ENCODE measurements at places on chromosomes 16 and 17. TPM values are rescaled to one million over a fixed set of nuclear protein-coding genes. Genes with fewer than 3 reads are reported as not detected.

GRCh38 chr16:1101573-1102332 is 5.7 kb upstream of the C1QTNF8 start:
- H3K4me1 ChIP-seq: no peaks in the 10 kb centered on the region
- H3K27me3 ChIP-seq: peaks cover 6% of the 10 kb centered on the region
- no peak overlapping the region for H3K27ac ChIP-seq
- no peak for DNase-seq
- no peak overlapping the region for H3K4me3 ChIP-seq

- peaks cover 30% of the 10 kb centered on the region for H3K4me1 ChIP-seq
- peaks cover 24% of the 10 kb centered on the region for H3K36me3 ChIP-seq
These were observed 79.6 kb downstream of the STH start for GRCh38 chr17:46078675-46079074.

GRCh38 chr16:76654088-76654820 is 377.1 kb downstream of the CNTNAP4 start:
- H3K27ac ChIP-seq: no peak overlapping the region
- H3K4me3 ChIP-seq: no peak overlapping the region
- no peak for DNase-seq
- no peaks in the 10 kb centered on the region for H3K4me1 ChIP-seq

GRCh38 chr17:78694805-78695531 is 87.1 kb downstream of the CYTH1 start:
- peaks cover 2% of the 10 kb centered on the region for H3K27me3 ChIP-seq
- no peak overlapping the region for H3K27ac ChIP-seq
- no peak overlapping the region for H3K4me3 ChIP-seq
- H3K4me1 ChIP-seq: peaks cover 17% of the 10 kb centered on the region

DNA sequence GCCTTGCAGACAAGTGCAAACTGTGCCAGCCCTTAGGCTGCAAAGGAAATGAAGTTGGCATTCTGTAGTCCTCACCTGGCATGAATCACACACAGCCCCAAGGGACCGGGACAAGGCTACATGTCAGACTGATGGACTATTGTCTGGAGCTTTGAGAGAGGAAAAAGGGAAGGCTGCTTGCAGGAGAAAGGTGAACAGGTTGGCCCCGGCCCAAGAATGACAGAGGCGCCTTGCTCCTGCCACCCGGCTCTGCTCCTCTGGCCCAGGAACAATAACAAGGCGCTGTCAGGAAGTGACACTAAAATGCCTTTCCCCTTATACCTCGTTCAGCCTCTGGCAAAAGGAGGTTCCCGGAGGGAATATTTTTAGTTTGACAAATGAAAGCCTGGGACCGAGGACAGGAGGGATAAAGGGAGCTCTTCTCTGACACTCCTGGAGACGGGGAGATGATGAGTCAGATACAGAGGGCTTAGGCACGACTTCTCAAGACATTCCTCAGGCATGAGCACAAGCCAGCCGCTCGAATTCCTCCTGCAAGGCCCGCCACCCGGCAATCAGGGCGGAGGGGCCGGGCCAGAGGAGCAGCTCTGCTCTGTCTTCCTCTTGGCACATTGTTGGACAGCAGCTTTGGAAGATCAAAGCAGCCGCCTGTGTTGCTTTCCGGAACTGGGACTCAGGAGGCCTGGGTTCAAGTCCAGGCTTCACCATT is 105.8 kb downstream of the NOG start:
- peak; percentile 99 for DNase-seq
- H3K27ac ChIP-seq: peak overlapping the region; percentile 81
- H3K36me3 ChIP-seq: no peaks in the 10 kb centered on the region
- peaks cover 2% of the 10 kb centered on the region for H3K27me3 ChIP-seq

- peaks cover 43% of the 10 kb centered on the region for H3K27me3 ChIP-seq
- H3K4me1 ChIP-seq: peaks cover 2% of the 10 kb centered on the region
- H3K4me3 ChIP-seq: no peak overlapping the region
- H3K36me3 ChIP-seq: no peaks in the 10 kb centered on the region
These were observed 201.3 kb upstream of the IRX3 start for GRCh38 chr16:54487933-54488332.

GRCh38 chr17:32875230-32875917 is 1.6 kb downstream of the MYO1D start:
- H3K27ac ChIP-seq: no peak overlapping the region
- DNase-seq: no peak
- H3K27me3 ChIP-seq: no peaks in the 10 kb centered on the region
- H3K4me1 ChIP-seq: peaks cover 35% of the 10 kb centered on the region
- H3K4me3 ChIP-seq: peak overlapping the region; percentile 91

- H3K4me3 ChIP-seq: peak overlapping the region; percentile 88
- H3K27ac ChIP-seq: peak overlapping the region; percentile 80
- H3K36me3 ChIP-seq: peaks cover 15% of the 10 kb centered on the region
- no peak for DNase-seq
- peaks cover 54% of the 10 kb centered on the region for H3K4me1 ChIP-seq
These were observed 13.1 kb upstream of the BCAR1 start for GRCh38 chr16:75264457-75264998.

DNA sequence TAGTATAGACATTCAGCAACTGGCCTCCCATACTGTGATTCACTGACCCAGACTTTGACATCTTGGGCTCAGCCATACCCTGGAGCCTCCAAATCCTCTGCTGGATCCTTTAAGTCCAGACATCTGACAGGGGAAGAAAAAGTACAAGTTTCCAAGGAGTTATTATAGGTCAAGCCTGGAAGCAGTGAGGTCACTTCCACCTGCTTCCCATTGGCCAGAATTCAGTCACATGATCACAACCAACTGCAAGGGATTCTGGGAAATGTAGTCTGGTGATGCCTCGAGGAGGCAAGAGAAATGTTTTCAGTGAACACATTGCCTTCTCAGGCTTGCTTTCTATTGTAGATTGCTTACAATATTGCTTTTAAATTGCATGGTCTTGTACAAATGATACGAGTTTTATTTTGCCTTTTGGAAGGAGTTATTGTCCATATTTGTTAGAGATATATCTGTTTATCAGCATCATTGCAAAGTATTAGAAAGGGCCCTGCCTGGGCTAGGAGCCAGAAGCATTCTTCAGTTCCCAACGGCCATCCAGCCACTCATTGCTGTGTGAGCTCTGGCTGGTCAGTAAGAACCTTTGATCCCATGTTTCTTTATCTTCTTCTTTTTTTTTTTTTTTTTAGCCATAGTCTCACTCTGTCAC is 696.9 kb downstream of the WWOX start:
- H3K27ac ChIP-seq: no peak overlapping the region
- no peaks in the 10 kb centered on the region for H3K27me3 ChIP-seq
- H3K36me3 ChIP-seq: no peaks in the 10 kb centered on the region
- no peak for DNase-seq

GRCh38 chr17:35795007-35795870 is at the start of gene MMP28:
TSS of gene MMP28 (minus strand) at chr17:35795641. CDS start at chr17:35795377, 264 bp downstream.
- peaks cover 49% of the 10 kb centered on the region for H3K27me3 ChIP-seq
- peaks cover 21% of the 10 kb centered on the region for H3K4me1 ChIP-seq
- no peak for DNase-seq
- no peaks in the 10 kb centered on the region for H3K36me3 ChIP-seq

DNA sequence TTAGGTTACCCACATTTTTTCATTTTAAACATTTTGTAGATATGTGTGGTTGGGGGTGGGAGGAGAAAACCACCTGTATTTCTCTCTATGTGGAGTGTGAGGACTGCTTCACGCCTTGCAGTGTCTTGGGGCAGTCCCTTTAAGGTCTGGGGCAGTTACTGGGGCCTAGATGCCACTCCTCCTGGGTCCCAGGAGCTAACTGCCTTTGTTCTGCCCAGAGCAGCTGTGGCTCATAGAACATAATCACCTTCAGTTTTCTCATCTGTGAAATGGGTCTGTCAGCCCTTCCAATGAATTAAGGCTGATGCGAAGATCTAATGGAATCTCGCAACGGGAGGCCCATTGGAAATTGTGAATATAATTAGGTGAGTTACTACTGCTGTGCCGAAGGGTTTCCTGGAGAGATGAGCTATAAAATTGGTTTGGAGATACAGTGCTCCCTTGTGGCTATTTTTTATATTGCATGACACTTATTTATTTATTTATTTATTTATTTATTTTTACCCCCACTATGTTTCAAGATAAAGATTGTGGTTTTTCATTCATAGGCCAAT is 22.9 kb downstream of the DHRS7C start:
- no peaks in the 10 kb centered on the region for H3K4me1 ChIP-seq
- no peak overlapping the region for H3K4me3 ChIP-seq
- no peak overlapping the region for H3K27ac ChIP-seq
- no peaks in the 10 kb centered on the region for H3K36me3 ChIP-seq
- H3K27me3 ChIP-seq: peaks cover 3% of the 10 kb centered on the region
- peak; percentile 40 for DNase-seq

DNA sequence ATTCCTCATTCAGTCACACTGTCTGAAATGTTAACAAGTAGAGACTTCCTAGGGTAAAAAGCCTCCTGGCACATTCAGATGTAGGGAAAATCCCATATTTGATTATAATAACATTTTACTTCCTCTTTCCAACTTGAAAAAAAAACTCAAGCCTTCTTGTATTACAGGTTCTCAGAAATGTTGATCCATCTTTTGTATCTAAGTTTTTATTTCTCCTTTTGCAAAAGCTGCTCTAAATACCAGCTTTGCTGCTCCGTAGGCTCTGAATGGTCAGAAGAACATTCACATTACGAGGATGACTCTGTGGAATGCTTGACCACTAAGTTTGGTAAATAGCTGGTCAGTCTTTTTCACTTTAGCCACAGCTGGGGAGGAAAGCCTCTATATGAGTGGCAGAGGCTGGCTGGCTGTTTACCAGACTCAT is 13.2 kb upstream of the HEATR6 start:
- H3K4me1 ChIP-seq: peaks cover 40% of the 10 kb centered on the region
- DNase-seq: peak; percentile 81
- no peaks in the 10 kb centered on the region for H3K27me3 ChIP-seq
- H3K36me3 ChIP-seq: peaks cover 8% of the 10 kb centered on the region
- peak overlapping the region; percentile 88 for H3K27ac ChIP-seq

DNA sequence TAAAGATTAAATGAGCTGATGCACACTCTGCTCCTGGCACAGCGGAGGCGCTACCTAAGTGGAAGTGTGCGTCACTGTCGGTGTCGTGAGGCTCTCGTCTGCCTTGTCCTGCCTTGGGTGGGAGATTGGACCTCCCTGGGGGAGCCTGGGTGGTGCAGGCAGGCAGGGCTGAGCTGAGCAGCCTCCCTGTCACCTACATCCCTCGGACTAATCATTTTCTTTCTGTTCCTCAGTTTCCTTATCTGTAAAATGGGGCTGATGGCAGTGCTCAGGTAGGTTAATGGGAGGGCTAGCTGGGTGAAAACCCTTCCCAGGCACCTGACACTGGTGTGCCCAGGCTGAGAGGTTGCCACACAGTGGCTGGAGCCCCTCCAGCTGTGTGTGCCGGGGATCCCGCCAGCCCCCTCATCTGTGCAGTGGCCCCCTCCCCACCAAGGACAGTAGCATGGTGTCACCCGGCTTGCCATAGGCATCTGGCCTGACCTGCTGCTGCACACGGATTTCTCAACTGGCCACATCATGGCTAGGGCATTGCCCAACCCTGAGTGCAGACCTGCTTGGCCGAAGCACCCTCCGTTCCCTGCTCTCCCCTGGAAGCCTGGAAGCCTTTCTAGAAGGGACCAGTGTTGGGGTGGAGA is 4.3 kb downstream of the ADCY7 start:
- H3K4me3 ChIP-seq: no peak overlapping the region
- no peak overlapping the region for H3K27ac ChIP-seq
- H3K27me3 ChIP-seq: peaks cover 4% of the 10 kb centered on the region

- DNase-seq: no peak
- H3K4me3 ChIP-seq: no peak overlapping the region
- no peak overlapping the region for H3K27ac ChIP-seq
- H3K36me3 ChIP-seq: peaks cover 13% of the 10 kb centered on the region
- peaks cover 14% of the 10 kb centered on the region for H3K4me1 ChIP-seq
- no peaks in the 10 kb centered on the region for H3K27me3 ChIP-seq
These were observed 238.1 kb downstream of the NTN1 start for GRCh38 chr17:9259419-9259818.

DNA sequence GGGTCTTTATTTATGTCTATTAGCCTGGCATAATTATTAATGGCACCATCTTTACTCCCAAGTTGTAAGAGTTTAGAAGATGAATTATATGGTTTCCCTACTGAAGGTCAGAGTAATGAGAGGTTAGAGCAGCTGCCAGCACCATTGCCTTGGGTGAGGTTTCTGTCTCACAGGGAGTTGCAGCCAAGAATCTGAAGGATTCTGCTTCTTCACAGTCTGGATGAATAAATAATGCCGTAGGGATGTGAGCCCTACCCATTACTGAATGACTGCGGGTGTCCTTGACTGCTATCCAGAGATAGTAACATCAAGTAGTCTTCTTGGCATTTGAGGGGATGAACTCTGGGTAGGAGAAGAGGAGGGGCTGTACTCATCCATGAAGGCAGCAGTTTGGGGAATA is 52.8 kb upstream of the SMIM36 start:
- no peaks in the 10 kb centered on the region for H3K36me3 ChIP-seq
- DNase-seq: no peak
- no peak overlapping the region for H3K4me3 ChIP-seq

Gene SOX9
- 2.1 TPM for total RNA-seq

Gene GRB7
- not detected for total RNA-seq

Gene PKMYT1
- 40.8 TPM for total RNA-seq

Gene CHD9NB
- 3.5 TPM for total RNA-seq

Gene CD2BP2
- total RNA-seq: 76.6 TPM
